ENCODE measurements at places on chromosomes 1 and 21.

- DNase-seq = peak; percentile 40
Observed at GRCh38 chr21:33848249-33848953, 67.2 kb downstream of the ATP5PO start.

- no peak for DNase-seq
Observed at GRCh38 chr1:30693366-30693765, 30.0 kb downstream of the MATN1 start.

- peak; percentile 58 for DNase-seq
Observed at GRCh38 chr1:221824025-221824424, 82.1 kb upstream of the DUSP10 start.

DNA sequence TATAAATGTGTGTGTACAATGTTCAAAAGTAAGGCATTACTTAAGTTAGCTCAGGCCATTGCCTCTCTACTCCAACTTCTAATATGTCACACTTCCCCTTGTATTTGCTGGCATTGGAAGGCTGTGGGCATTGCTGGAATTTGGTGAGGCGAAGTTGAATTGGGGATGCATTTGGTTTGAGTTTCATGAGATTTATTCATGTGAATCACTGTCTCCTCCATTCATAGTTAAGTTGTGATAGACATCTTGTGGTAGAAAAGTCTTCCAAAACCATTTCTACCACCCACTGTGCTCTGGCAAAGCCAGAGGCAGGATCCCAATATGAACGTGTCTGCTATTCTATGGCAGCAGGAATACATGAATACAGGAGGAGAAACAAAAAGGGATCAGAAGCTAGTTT is 397.8 kb upstream of the USP24 start:
- DNase-seq = peak; percentile 88

GRCh38 chr1:43983253-43983899 is 4.4 kb downstream of the B4GALT2 start:
- no peak for DNase-seq

GRCh38 chr1:117695796-117696490 is 90.1 kb downstream of the TENT5C start:
- peak; percentile 85 for DNase-seq

GRCh38 chr1:85502625-85503083 is 37.7 kb upstream of the DDAH1 start:
- peak; percentile 56 for DNase-seq

- no peak for DNase-seq
Observed at GRCh38 chr1:199038156-199038555, 399.3 kb downstream of the PTPRC start.

DNA sequence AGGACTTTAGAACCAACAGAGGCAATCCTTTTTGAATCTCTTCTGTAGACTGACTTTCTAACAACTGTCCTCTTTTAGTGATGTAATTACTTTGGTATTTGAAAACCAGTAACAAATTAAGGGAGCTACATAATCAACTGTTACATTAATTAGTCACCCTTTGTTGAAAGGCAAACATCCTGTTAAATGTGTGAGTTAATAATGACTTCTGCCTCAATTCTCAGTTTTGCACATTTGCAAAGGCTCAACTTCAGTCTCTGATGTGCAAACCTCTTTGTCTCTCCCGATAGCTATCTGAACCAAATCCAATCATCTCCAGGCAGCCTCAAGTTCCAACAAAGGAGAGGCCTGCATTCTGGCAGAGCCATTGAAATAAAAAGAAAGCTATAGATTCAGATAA is 135.4 kb upstream of the C8B start:
- DNase-seq = peak; percentile 16

DNA sequence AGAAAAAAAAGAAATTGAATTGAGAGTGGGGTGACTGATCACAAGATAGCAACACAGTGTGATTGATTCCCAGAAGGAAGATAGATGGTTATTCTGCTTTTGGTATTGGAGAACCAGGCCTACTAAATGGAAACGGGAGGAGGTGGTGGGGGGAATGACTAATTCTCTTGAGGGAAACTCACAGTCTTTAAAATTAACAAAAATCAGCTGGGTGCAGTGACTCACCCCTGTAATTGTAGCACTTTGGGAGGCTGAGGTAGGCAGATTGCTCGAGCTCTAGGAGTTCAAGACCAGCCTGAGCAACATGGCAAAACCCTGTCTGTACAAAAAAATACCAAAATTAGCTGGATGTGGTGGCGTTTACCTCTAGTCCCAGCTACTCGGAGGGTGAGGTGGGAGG is 134.6 kb upstream of the PDE4B start:
- DNase-seq = no peak

- no peak for DNase-seq
Observed at GRCh38 chr1:114002492-114003239, 23.4 kb downstream of the OLFML3 start.

DNA sequence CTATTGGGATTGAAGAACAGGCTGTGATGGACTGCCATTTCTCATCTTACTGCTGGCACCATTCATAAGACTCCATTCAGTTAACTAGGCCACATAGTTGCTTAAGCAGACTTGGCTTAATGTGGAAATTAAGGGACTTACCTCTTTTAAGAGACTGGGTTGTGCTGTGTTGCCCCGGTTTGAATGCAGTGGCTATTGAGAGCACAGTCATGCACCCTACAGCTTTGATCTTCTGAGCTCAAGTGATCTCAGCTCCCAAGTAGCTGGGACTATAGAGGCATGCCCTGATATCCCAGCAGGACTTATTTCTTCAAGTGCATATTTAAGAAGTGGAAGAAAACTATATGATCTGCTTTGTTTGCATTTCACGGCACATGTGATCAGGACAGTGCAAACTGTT is 181.1 kb downstream of the RASAL2 start:
- DNase-seq = no peak

- DNase-seq = peak; percentile 77
Observed at GRCh38 chr1:172906778-172907592, 143.8 kb downstream of the TNFSF18 start.

DNA sequence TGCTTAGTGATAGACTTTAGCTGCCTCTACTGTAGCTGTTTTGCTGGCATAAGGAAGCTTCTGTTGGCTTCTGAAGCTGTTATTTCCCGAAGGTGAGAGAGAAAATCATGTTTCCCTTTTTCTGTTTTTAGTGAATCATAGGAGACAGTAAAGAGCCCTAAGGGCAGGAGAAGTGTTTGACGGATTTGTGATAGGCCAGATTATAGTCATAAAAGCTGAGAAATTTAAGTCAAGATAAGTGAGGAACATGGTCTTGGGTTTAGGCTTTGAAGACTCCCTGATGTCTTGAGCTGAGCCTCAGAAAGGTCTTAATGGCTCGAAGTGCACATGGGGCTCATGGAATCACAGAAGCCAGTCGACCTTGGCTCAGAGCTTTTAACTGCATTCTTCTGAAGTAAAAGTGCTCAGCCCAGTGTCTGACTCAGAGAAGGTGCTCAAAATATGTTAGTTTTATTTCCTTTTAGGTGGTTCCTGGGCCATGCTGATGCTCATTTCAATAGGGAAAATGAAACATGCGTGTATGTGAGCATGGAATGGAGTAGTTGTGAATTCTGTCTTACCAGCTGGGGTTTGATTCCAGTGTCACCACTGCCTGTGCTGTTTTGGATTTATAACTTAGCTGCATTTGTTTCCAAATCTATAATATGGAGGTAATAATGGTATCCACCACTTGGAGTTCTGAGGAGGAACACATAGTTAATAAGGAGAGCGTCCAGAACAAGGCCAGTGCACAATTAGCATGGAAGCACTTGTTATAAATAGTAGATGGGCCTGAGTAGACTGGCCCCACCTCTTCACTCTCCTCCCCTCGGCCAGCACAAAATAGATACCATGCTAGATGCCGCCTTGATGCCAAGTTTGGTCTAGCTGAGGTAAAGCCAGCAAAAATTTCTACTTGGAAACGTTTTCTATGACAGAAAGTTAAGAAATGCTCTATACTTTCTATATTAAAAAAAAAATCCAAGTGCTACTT is 99.2 kb downstream of the C1orf21 start:
- peak; percentile 34 for DNase-seq

- DNase-seq = no peak
Observed at GRCh38 chr1:156549831-156550230, 22.5 kb downstream of the IQGAP3 start.

GRCh38 chr1:57797084-57797483 is 373.2 kb upstream of the DAB1 start:
- DNase-seq = no peak

DNA sequence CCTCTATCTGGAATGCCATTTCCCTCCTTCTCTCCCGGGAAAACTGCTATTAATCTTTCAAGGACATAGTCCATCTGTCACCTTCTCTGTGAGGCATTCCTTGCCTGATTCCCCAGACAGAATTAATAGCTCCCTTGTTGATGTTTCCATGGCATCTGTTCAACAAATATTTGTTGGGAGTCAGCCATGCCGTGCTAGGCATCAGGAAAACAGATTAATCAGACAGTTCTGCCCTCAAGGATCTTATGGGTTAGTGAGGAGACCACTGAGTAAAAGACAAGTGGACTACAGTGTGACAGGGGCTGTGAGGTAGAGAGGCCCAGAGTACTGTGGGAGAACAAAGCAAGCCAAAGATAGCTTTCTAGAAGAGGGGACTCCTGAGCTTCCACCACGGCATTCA is 11.4 kb upstream of the MAGOH start:
- DNase-seq = no peak

DNA sequence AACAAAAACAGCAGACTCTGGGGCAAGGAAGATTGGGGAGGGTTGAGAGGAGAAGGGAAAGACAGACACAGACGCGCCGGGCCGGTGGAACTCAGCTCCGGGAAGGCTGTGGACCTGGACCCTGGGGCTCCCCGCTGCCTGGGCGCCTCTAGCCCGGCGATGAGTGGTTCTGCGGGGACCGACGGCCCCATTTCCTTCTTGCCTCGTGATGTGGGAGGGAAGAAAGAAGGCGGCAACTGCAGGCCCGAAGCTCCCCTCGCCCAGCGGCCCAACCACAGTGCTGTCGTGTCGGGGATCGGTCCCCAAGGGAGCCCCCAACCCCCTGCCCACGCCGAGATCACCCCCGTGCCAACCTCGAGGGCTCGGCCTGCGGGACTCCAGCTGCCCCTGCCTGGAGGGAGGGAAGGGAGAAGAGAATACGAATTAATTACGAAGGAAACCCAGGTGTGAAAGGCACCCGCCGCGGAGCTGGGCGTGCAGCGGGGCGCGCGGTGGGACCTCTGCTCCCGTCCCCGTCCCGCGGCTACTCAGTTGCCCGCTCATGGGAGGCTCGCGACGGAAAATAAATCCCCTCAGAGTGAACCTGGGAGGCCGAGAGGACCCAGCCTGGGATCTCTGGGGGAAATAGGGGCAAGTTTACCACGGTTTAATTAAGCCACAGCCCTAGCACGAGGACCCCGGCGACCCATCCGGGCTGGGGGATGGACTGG is 7.4 kb downstream of the FOXD3 start:
- DNase-seq = no peak

- peak; percentile 38 for DNase-seq
Observed at GRCh38 chr1:171247501-171247900, 793 bp upstream of the FMO1 start.

- DNase-seq = no peak
Observed at GRCh38 chr1:70790232-70790923, 257.2 kb downstream of the PTGER3 start.

- no peak for DNase-seq
Observed at GRCh38 chr1:184895086-184895485, 79.2 kb downstream of the NIBAN1 start.

DNA sequence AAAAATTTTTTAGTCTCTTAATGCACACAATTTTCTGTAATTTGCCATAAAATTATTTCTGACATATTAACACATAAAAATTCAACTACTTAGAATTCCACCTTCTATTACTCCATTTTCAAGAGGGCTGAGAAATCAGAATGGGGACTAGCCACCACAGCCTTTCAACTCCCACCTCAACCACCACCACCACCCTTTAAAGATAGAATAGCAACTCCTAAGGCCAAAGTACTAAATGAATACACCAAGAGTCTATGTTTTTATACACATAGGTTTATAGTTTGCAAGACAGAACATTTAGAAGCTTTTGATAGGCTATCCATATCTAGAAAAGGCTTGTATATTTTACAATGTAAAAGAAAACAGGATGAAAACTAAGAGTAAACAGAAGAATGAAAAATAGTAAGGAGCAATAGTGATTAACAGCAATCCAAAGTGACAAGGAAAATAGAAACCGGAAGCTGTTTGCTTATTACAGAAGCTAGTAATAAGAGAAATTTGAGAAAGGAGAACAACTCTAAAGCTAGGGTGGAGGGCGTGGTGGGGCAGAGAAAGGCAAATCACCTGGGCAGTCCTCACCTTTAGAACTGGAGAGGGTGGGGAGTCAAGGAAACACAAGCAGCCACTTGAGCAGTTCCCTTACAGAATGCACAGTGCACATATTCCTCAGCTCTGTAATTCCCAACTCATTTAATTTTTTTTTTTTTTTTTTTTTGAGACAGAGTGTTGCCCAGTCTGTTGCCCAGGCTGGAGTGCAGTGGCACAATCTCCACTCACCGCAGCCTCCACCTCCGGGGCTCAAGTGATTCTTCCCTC is 27.7 kb downstream of the EPS15 start:
- DNase-seq = no peak

GRCh38 chr1:171841931-171842761 is 848 bp downstream of the DNM3 start:
- peak; percentile 26 for DNase-seq

- DNase-seq = no peak
Observed at GRCh38 chr1:229158341-229158921, 112.5 kb upstream of the RAB4A start.

Measured in astrocyte of the hippocampus (primary cell).